Osteoblast (primary cell): ENCODE measurements at places on chromosomes 7 and 10. TPM values are rescaled to one million over a fixed set of nuclear protein-coding genes. Genes with fewer than 3 reads are reported as not detected.

The H2BK1 gene
- not detected in 2 replicates for total RNA-seq

The ADIRF gene
- 11.9 and 18.3 TPM in 2 replicates for total RNA-seq

The PLXNA4 gene
- 4.3 and 6.5 TPM in 2 replicates for total RNA-seq

The GPC2 gene
- 1.4 and 1.8 TPM in 2 replicates for total RNA-seq
